Heart left ventricle (tissue), 16 donors: ENCODE measurements at places on chromosomes 2 and 18. TPM values are rescaled to one million over a fixed set of nuclear protein-coding genes. Genes with fewer than 3 reads are reported as not detected.

The ALK gene
- not detected for total RNA-seq

The IGFBP5 gene
- 239 TPM for total RNA-seq

The TMEM178A gene
- total RNA-seq = 4.6 TPM

The HMSD gene
- total RNA-seq = not detected

The GPR35 gene
- 1.1 TPM for total RNA-seq

The FZD7 gene
- 19.3 TPM for total RNA-seq

The CAPN14 gene
- 0.12 TPM for total RNA-seq

The MC5R gene
- total RNA-seq = not detected

The SMYD1 gene
- 658 TPM for total RNA-seq

The CREG2 gene
- total RNA-seq = 0.32 TPM

The RESP18 gene
- total RNA-seq = not detected

The LYG2 gene
- total RNA-seq = not detected

DNA sequence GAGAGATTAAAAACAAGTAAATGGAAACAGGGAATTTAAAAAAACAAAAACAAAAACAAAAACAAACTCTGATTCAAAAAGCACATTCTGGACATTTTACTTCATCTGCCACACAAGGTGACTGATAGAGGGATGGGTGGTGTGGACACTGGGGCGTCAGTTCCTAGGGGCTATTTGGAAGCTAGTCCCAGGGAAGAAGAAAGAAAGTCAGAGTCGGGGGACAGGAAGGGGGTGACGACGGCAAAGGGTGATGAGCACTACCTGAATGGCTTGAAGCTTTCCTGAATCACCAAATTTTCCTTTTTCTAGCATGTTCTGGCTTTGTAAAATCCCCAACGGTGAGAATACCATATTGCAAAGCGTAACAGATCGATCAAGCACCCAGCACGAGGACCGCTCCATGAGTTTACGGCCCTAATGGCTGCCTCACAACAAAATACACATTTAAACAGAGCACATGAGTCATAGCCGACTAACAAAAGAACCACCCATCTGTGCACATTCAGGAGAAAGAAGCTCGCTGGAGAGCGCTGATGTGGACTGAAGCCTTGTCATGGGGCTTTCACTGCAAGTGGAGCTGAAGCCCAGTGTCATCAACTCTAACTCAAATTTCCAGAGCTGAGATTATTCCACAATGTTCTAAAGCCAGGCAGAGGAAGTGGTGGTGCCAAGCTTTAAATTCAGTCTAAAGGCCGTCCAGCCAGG lies 178.9 kb downstream of the LNPK start:
- no peak for DNase-seq

GRCh38 chr2:147800316-147800715 lies 44.5 kb upstream of the ACVR2A start:
- no peak for DNase-seq

DNA sequence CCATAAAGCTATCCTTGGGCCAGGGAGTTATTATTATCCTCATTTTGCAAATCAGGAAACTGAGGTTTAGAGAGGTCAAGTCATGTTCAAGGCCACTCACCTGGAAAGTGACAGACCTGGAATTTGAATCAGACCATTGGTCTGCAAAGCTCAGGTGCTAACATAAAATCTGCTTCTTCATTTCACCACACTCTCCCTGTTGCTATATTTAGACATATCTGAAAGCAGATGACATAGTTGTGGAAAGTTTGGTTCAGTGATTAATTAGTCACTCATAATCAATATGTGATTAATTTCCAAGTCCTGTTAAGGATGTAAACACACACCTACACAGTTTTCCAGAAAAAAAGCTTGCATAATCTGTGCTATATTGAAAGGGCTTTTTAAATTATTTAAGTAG lies 57.4 kb downstream of the LINC00305 start:
- no peak for DNase-seq

DNA sequence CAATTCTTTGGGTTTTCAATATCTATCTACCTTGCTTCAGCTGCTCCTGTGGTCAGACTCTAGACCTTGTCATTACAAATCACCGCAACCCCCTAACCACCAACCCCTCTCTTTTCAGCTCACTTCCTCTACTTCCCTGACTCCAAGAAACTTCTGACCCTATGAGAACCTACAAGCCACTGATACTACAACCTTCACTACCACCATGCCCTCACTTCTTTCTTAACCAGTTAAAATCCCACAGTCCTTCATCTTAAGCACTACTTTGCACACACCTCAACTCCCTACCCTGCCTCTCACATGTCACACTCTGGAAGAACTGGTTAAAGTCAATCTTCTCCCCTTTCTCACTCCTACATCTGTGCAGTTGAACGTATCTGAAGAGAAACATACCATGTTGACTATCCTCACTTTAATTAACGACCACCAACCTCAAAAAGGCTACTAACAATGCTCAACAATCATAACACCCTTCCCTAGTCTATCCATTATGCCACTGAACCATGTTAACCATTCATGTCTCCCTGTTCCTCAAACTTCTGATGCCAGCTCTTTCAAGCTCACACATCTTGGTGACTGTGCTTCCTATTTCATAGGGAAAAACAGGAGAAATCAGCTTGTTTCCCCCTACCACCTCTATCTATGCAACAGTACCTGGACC lies 12.6 kb downstream of the EIF2AK3 start:
- DNase-seq = no peak

DNA sequence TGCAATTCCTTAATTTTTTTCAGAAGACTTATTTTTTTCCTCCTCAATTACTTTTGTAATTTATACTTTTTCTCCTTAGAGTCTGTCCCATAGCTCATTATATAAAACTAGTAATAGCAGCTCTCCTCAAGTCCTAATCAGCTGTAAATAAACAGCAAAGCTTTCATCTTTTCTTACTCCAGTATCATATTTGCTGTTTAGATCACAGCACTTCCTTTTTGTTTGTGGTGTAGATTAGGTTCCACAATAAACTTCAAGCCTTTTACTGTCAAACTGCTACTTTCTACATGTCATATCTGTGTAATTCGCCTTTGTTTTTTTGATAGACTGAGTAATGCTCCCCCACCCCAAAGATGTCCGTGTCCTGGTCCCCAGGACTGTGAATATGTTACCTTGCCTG lies 25.5 kb downstream of the GCG start:
- DNase-seq = no peak

DNA sequence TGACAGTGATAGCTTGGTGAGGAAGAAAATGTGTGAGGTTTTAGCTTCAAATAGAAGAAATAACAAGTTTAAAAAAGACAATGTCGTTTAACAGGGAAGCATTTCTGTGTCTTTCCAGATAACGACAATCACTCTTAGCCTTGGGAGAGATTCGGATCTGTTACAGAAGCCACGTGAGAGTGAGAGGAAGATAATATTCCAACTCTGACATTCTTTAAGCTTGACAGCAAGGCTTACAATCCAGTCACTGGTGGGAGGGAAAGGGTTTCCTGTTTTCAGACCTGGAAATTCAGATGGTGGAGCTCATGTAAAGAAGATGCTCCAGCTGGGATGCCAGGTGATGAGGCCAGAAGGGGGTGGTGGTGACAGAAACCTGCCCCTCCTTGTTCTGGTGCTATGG lies 30.8 kb downstream of the FBXO48 start:
- DNase-seq = no peak

- DNase-seq = no peak
Observed at GRCh38 chr2:32788114-32788513, 158.6 kb upstream of the LTBP1 start.

GRCh38 chr2:64672708-64673107 lies 19.0 kb upstream of the SERTAD2 start:
- no peak for DNase-seq

- DNase-seq = no peak
Observed at GRCh38 chr2:45055162-45055605, 45.9 kb upstream of the SIX2 start.

- DNase-seq = no peak
Observed at GRCh38 chr2:88738271-88738670, 46.8 kb downstream of the RPIA start.

- peak; percentile 24 for DNase-seq
Observed at GRCh38 chr2:240232264-240232915, 91.9 kb upstream of the OTOS start.

DNA sequence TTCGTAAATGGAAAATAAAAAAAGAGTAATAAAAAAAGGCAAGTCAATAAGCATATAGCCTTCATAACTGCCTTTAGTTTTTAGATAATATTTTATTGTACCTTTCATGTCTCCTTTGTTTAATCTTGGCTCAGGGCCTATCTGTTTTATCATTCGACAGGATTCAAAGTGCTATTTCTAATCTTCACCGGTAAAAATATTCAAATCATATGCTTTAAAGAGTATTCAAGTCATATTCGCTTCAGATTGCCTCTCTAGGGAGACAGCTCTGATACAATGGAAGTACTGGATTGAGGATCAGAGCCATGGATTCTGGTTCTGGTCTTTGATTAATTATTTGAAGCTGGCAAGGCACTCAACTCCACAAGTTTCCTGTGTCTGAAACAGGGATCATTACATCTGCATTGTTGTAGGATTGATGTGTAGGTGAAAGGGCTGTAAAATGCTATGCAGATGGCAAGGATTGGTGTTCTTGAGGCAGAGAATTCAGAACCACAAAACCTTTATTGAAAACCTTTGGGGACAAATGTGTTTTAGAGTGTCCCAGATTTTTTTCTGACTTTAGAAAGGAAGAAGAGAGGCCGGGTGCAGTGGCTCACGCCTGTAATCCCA lies 84.3 kb upstream of the RAPH1 start:
- no peak for DNase-seq

DNA sequence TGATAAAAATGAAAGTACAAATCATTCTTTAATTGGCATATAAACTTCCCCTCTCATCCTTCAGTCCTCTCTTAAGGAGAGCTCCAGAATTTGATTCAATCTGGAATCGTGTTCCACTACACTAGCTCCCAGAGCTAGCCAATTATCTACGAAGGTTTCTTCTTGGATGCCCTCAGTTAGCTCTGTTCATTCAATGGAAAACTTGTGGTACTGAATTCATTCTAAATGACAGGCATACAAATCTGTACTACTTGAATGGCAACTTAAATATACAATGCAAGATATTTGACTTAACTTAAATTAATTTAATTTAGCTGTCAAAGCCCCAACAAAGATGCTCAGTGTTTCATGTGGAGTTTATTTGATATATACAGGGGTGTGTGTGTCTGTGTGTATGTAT lies 1474.2 kb upstream of the CELF4 start:
- no peak for DNase-seq

GRCh38 chr2:119823734-119824334 lies 64.1 kb downstream of the PTPN4 start:
- DNase-seq = no peak

- no peak for DNase-seq
Observed at GRCh38 chr2:96092573-96092877, 23.8 kb downstream of the ADRA2B start.

GRCh38 chr2:42906111-42906556 lies 113.8 kb upstream of the HAAO start:
- no peak for DNase-seq

GRCh38 chr18:78673516-78674321 lies 305.9 kb upstream of the SALL3 start:
- DNase-seq = no peak

- DNase-seq = no peak
Observed at GRCh38 chr2:206915121-206915520, 24.2 kb upstream of the CPO start.

GRCh38 chr2:230650585-230651137 lies 62.0 kb upstream of the CAB39 start:
- no peak for DNase-seq

DNA sequence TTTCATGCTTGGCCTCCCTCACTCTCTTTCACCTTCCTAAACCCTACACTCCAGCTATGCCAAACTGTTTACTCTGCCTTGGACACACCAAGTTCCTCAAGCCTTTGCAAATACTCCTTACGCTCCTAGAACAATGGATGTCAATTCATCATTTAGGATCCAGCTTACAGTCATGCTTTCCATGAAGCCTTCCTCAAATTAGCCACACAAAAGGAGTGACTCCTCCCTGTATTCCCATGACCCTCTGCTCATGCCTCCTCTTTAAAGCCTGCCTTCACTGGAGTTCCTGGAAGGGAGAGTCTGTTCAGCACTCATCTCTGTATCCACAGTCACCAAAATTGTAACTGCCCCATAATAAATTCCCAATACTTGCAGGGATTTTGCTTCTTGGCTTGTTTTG lies 721 bp upstream of the EHD3 start:
- DNase-seq = no peak

DNA sequence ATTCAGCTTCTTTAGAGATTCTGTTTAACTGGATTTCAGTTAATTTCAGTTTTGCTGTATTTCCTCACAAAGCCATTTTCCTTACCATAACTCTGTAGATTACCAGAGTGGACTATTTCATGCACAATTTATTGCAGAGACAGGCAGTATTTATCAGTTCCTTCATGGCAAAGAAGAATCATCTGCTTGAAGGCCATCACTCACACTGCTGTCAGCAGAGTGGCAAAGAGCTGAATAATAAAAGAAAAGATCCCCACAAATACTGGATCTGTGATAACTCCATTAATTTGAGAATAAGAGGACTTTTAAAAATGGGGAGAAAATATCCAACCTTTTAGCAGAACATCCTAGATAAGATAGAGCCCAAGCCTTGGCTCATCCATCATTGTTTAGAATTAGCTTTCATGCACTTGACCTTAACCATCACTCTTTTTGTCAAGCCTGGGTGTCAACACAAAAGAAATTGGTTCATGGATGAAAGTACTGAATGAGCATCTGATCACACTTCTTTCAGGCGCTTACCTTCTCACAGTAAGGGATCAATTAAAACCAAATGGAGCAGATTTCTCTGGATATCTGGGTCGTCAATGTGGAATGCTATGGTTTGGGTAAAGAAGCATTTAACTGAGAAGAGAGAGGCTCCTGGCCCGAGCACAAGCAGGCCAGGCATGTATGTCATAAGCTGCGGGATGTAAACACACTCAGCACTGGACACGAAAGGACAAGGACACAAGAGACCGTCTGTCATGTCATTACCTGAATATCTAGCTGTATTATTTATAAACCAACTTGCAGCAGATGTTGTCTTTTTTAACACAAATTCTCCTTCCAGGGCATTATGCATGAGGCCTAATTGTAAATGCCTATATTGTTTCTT lies 376.2 kb downstream of the ZNF521 start:
- DNase-seq = no peak

GRCh38 chr2:178873912-178874311 lies 66.7 kb upstream of the TTN start:
- no peak for DNase-seq

DNA sequence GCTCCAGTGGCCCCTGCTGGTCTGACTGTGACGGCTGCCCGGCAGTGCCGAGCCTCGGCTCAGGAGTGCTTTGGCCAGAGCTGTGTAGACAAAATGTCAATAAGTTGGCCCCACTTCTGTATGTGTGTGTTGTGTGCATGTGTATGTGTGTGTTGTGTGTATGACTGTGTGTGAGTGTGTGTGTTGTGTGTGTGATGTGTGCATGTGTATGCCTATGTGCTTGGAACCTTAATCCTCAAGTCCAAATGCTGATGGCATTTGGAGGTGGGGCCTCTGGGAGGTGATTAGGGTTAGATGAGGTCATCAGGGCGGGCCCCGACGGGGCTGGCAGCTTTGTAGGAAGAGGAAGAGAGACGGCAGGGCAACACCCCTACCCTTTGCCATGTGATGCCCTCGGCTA lies 269.0 kb downstream of the DCDC2C start:
- DNase-seq = no peak
